ENCODE measurements at places on chromosomes 4 and X.

- no peak for DNase-seq
Observed at GRCh38 chr4:15665753-15666365, 10.7 kb upstream of the FBXL5 start.

DNA sequence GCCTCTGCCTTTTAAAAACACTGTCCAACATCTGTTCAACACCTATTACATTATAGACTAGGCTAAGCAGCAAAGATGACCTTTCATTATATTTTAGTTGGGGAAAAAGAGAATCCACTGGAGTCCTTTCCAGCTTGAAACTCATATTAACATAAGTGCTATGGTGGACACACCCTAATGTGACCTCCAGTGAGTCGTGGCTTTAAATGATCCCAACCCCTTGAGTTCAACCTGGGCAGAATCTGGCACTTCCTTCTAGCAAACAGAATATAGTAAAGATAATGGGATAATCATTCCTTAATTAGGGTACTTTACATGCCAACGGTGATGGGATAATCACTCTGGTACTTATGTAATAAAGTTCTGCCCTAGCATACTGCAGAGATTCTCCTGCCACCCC, 162.6 kb downstream of the MAB21L2 start:
- no peak for DNase-seq

GRCh38 chr4:13523591-13524503, 20.5 kb downstream of the NKX3-2 start:
- DNase-seq: no peak

DNA sequence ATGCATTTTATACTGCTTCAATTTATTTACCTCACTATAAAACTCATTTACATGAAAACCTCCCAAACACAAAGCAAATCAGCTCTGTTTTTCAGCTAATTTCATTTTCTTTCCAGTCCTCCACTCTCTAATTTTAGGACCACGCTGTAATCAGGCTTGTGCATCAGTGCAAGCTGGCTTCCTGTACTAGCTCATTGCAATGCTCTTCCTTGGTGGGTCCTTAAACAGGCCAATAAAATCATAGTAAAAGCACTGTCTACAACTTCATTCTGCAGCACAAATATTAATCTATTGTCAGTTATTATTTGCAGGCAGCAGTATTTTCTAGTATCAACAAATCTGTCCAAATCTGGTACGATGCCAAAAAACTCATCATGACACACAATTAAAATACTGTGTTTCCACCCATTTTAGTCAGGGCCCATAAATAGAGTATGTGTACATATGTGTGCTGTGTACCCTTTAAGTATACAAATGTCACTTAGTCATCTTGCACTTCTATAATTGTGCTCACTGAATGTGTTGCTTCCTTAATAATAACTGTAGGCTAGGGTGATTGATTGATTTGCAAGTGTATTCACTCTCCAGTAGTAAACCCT, 178.2 kb upstream of the HCCS start:
- no peak for DNase-seq

DNA sequence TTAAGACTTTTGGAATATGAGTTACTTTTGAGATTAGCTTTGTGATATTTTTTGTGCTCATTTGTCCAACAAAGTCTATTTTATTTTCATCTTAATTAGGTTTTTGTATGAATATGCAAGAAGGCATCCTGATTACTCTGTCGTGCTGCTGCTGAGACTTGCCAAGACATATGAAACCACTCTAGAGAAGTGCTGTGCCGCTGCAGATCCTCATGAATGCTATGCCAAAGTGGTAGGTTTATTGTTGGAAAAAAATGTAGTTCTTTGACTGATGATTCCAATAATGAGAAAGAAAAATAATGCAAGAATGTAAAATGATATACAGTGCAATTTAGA, 10.8 kb downstream of the ALB start:
- DNase-seq: no peak

DNA sequence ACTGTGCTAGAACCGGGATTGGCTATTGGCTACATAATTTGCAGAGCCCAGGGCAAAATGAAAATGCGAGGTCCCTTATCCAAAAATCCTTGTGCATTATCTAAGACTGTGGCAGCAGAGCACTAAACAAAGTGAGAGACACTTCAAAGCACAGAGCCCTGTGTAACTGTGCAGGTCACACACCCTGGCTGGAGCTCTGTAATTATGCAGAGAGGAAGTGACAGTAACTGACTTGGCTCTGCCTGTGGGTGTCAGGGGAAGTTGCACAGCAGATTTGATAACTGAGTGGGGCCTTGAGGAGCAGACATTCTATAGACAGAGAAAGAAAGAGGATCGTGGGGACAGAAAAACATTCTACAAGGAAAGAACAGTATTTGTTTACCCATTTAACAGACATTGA, 173.5 kb upstream of the FMR1 start:
- DNase-seq: peak; percentile 27

- peak; percentile 51 for DNase-seq
Observed at GRCh38 chrX:152904151-152905080, 6.5 kb downstream of the ZNF185 start.

All from activated CD8-positive, alpha-beta T cell treated with anti-CD3 and anti-CD28 coated beads for 36 hours (primary cell).